ENCODE measurements at places on chromosomes 6 and 20.

DNA sequence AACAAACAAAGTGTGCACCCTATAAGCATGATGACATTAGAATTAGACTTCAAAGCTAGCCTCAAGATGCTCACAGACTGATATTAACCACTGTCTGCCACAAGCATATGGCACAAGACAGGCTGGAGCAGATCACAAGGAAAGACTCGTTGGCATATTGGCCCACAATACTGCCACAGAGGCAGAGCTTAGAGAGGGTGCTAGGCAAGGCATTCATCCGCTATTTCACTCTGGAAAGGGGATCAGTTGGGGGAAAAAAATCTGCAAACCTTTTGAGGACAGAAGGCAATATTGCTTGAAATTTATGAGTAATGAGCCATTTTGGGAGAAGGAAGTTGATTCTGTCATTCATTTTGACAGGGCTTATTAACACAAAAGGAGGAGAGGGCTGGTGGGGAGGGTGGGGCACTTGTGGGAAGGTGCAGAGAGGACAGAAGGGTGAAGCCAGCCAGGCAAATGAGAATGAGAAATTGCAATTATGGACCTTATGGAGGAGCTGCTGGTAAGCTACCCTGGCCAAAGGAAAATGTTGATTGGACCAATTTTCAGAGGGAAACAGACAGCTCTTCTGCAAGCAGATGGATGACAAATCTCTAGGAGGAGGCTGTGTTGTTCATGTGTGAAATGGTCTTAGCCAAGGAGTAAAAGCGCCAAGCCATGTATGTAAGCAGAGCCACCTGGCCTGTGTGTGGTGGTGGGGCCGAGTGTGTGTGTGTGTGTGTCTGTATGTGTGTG lies 187.7 kb downstream of the GMPR start:
- no peak for DNase-seq

DNA sequence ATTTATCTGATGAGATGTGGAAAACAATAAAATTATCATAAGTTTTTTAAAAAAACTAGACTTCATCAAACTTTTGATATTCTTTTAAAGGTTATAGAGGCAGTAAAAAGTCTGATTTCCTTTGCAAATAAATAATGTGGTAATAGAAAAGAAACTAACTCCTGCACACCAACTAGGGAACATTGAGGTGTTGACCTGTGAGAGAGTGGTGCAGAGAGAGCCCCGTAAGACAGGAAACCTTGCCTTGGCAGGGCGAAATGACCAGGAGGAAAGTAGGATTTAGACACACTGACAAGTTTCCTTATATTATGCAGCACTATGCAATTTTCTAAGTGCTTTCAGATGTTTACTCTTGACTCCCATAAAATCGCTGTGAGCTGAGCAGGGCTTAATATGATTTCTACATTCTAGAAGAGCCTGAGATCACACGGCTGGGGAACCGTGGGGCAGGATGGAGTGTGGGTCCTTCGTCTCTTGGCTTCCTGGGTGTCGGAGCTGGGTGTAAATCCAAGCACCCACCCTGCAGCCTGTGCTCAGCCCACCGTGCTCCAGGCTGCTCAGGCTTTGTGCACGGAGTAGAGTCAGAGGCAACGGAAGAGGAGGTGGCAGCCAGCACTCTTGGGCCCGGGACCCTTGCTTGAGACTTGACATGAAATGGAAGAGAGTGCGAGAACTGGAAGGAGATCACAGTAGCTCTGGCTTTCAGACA lies 61.3 kb upstream of the FOXQ1 start:
- no peak for DNase-seq

- DNase-seq, result no peak
Observed at GRCh38 chr6:84425971-84426705, 198.7 kb upstream of the CEP162 start.

DNA sequence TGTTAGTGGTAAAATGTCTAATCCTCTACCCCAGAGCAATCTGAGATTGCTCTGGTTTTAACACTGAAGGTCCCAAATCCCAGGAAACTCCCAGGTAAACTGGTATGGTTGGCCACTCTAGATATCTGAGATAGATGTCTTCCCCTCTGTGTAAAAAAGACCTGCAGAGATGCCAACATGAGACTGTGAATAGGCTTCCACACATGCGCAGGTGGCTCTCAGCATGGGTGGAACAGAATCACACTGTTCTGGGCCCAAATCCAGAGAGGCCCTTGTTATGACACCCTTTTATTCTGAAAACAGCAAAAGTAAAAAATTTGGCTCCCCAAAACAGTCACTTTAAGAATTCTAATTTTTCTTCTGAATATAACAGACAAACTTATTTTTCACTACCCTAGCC lies 88.7 kb upstream of the BMP5 start:
- DNase-seq, result no peak

Data from stimulated activated CD8-positive, alpha-beta memory T cell treated with anti-CD3 and anti-CD28 coated beads, Interleukin-2, amount 100 ng/mL, for 1 hour (primary cell).